ENCODE measurements at places on chromosomes 12 and 14. TPM values are rescaled to one million over a fixed set of nuclear protein-coding genes. Genes with fewer than 3 reads are reported as not detected.

- no peak overlapping the region for H3K4me3 ChIP-seq
- no peaks in the 10 kb centered on the region for H3K36me3 ChIP-seq
- no peaks in the 10 kb centered on the region for H3K27me3 ChIP-seq
- no peak overlapping the region for H3K27ac ChIP-seq
Measured at GRCh38 chr14:91844029-91844428, 23.3 kb downstream of the TC2N start.

GRCh38 chr12:25775968-25776367 lies 182.5 kb upstream of the RASSF8 start:
- no peak for DNase-seq
- H3K4me1 ChIP-seq: no peaks in the 10 kb centered on the region
- H3K36me3 ChIP-seq: no peaks in the 10 kb centered on the region

GRCh38 chr12:76863837-76864236 lies 15.0 kb downstream of the CSRP2 start:
- H3K27ac ChIP-seq: no peak overlapping the region
- H3K27me3 ChIP-seq: no peaks in the 10 kb centered on the region
- H3K4me3 ChIP-seq: no peak overlapping the region
- no peak for DNase-seq
- H3K36me3 ChIP-seq: no peaks in the 10 kb centered on the region
- H3K4me1 ChIP-seq: no peaks in the 10 kb centered on the region

GRCh38 chr12:93684716-93685115 lies 7.5 kb downstream of the CRADD start:
- peaks cover 18% of the 10 kb centered on the region for H3K36me3 ChIP-seq
- no peaks in the 10 kb centered on the region for H3K27me3 ChIP-seq
- H3K4me3 ChIP-seq: peak overlapping the region; percentile 3
- no peak for DNase-seq

GRCh38 chr12:44627387-44628166 lies 248.5 kb downstream of the NELL2 start:
- no peak for DNase-seq
- H3K4me3 ChIP-seq: no peak overlapping the region
- no peak overlapping the region for H3K27ac ChIP-seq
- H3K36me3 ChIP-seq: no peaks in the 10 kb centered on the region
- H3K4me1 ChIP-seq: no peaks in the 10 kb centered on the region
- no peaks in the 10 kb centered on the region for H3K27me3 ChIP-seq

- H3K36me3 ChIP-seq: no peaks in the 10 kb centered on the region
- no peak for DNase-seq
- H3K27ac ChIP-seq: no peak overlapping the region
- H3K4me3 ChIP-seq: no peak overlapping the region
Measured at GRCh38 chr12:114397978-114398881, 7.7 kb downstream of the TBX5 start.

GRCh38 chr12:49225576-49226166 lies 36.8 kb upstream of the TUBA1A start:
- H3K4me3 ChIP-seq: no peak overlapping the region
- H3K36me3 ChIP-seq: no peaks in the 10 kb centered on the region
- H3K27ac ChIP-seq: no peak overlapping the region
- H3K27me3 ChIP-seq: no peaks in the 10 kb centered on the region
- no peak for DNase-seq

GRCh38 chr14:76784266-76784874 lies 23.1 kb downstream of the VASH1 start:
- peak overlapping the region; percentile 8 for H3K27ac ChIP-seq
- no peak overlapping the region for H3K4me3 ChIP-seq
- H3K4me1 ChIP-seq: peaks cover 76% of the 10 kb centered on the region
- peaks cover 96% of the 10 kb centered on the region for H3K36me3 ChIP-seq
- no peaks in the 10 kb centered on the region for H3K27me3 ChIP-seq

- H3K4me1 ChIP-seq: peaks cover 10% of the 10 kb centered on the region
- no peak overlapping the region for H3K4me3 ChIP-seq
- H3K27ac ChIP-seq: no peak overlapping the region
- no peaks in the 10 kb centered on the region for H3K27me3 ChIP-seq
Measured at GRCh38 chr14:62097824-62098223, 335.6 kb downstream of the SNAPC1 start.

GRCh38 chr14:96876747-96877146 lies 79.6 kb downstream of the VRK1 start:
- H3K4me1 ChIP-seq: no peaks in the 10 kb centered on the region
- DNase-seq: no peak
- H3K27ac ChIP-seq: no peak overlapping the region
- no peak overlapping the region for H3K4me3 ChIP-seq

DNA sequence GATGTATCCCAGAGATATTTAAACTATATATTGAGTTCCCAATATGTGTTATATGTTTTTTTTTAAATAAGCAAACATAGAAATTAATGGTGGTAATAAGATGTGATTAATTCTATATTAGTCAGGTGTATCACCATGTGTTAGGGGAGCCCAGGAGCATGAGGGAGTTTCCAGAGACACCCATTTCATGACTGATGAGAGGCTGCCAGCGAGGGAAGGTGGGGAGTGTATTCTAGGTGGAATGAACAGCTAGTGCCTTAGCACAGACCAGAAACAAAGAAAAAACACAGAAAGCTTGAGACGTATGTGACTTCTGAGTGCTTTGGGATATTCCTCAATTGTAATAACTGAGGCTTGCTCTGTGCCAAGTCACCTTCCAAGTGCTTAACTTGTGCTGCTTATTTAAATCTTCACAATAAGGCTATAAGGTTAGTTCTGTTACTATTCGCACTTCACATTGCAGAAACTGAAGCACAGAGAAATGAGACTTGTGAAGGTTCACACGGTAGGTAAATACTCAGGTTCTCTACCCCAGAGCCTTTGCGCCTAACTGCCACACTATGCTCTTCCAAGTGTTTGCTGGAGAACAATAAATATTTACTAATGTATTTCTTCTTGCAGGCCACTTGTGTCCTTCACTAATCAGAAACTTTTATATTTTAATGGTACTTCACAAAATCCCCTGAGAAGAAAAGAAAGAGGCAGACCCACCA lies 17.9 kb upstream of the MGP start:
- H3K27me3 ChIP-seq: no peaks in the 10 kb centered on the region

DNA sequence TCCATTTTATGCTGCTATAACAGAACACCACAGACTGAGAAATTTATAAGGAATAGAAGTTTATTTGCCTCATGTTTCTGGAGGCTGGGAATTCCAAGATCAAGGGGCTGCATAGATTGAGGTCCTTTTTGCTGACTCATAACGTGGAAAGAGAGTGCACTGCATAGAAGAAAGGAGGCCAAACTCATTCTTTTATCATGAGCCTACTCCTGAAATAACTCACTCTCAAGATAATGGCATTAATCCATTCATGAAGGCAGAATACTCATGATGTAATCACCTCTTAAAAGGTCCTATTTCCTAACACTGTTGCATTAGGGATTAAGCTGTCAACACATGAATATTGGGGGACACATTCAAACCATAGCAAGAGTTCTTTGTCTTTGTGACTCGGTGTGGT lies 60.0 kb upstream of the FBXO33 start:
- no peak for DNase-seq
- H3K27me3 ChIP-seq: no peaks in the 10 kb centered on the region
- no peak overlapping the region for H3K4me3 ChIP-seq
- H3K36me3 ChIP-seq: no peaks in the 10 kb centered on the region
- H3K27ac ChIP-seq: no peak overlapping the region

- no peak overlapping the region for H3K27ac ChIP-seq
- peaks cover 34% of the 10 kb centered on the region for H3K4me1 ChIP-seq
- no peak for DNase-seq
- no peak overlapping the region for H3K4me3 ChIP-seq
- no peaks in the 10 kb centered on the region for H3K27me3 ChIP-seq
- H3K36me3 ChIP-seq: no peaks in the 10 kb centered on the region
Measured at GRCh38 chr12:79885911-79886490, 48.9 kb downstream of the PPP1R12A start.

GRCh38 chr14:69284170-69284569 lies 24.2 kb downstream of the GALNT16 start:
- DNase-seq: no peak
- peaks cover 21% of the 10 kb centered on the region for H3K4me1 ChIP-seq
- H3K27me3 ChIP-seq: no peaks in the 10 kb centered on the region
- H3K4me3 ChIP-seq: no peak overlapping the region

Gene TAS2R10
- total RNA-seq: 3.0 TPM

Gene TMPRSS12
- not detected for total RNA-seq

Gene SLC4A8
- total RNA-seq: 5.7 TPM

Gene FIGNL2
- 1.8 TPM for total RNA-seq

Gene TAS2R7
- total RNA-seq: not detected

Gene POTEM
- total RNA-seq: not detected

Gene FOXM1
- 7.2 TPM for total RNA-seq

Gene TCTN2
- total RNA-seq: 8.8 TPM

Gene IFI27
- total RNA-seq: 750 TPM

Gene HOXC13
- total RNA-seq: not detected
